ENCODE measurements at places on chromosomes 12 and 14. TPM values are rescaled to one million over a fixed set of nuclear protein-coding genes. Genes with fewer than 3 reads are reported as not detected.

MAP3K9 gene
- total RNA-seq = 4.3 TPM

MAP1LC3B2 gene
- total RNA-seq = 1.7 TPM

CYP27B1 gene
- total RNA-seq = 0.86 TPM

SRRM4 gene
- total RNA-seq = not detected

LRTM2 gene
- total RNA-seq = not detected

TMEM132D gene
- total RNA-seq = not detected

RNU4-1 gene
- total RNA-seq = not detected

RASSF8 gene
- total RNA-seq = 9.7 TPM

PPP2R5C gene
- 70.5 TPM for total RNA-seq

CAPS2 gene
- 1.0 TPM for total RNA-seq

P2RX7 gene
- total RNA-seq = not detected

ADGRD1 gene
- total RNA-seq = 0.50 TPM

CEBPE gene
- total RNA-seq = not detected

REP15 gene
- total RNA-seq = 0.45 TPM

TMTC1 gene
- total RNA-seq = 0.06 TPM

BICDL1 gene
- 2.5 TPM for total RNA-seq

DICER1 gene
- total RNA-seq = 19.4 TPM

FGF23 gene
- not detected for total RNA-seq

ASB2 gene
- total RNA-seq = 0.80 TPM

SAMD15 gene
- total RNA-seq = 2.2 TPM

VWF gene
- 0.28 TPM for total RNA-seq

ESPL1 gene
- 22.1 TPM for total RNA-seq

ISCA2 gene
- 38.7 TPM for total RNA-seq

RIMBP2 gene
- not detected for total RNA-seq

KLRC3 gene
- not detected for total RNA-seq

GOLGA5 gene
- 25.6 TPM for total RNA-seq

SLC7A8 gene
- 0.73 TPM for total RNA-seq
